ENCODE measurements at places on chromosomes 2 and 18. TPM values are rescaled to one million over a fixed set of nuclear protein-coding genes. Genes with fewer than 3 reads are reported as not detected.

SCN9A gene
- total RNA-seq = 43.0 TPM

AMER3 gene
- total RNA-seq = not detected

SLC30A3 gene
- 0.87 TPM for total RNA-seq

PGAP1 gene
- 11.6 TPM for total RNA-seq

TNFRSF11A gene
- total RNA-seq = 0.25 TPM

TRAK2 gene
- total RNA-seq = 63.4 TPM

SALL3 gene
- not detected for total RNA-seq

KCNE4 gene
- total RNA-seq = 12.6 TPM

MBD2 gene
- total RNA-seq = 29.7 TPM

All from uterine smooth muscle cell (primary cell).